ENCODE measurements at places on chromosomes 12 and 14. TPM values are rescaled to one million over a fixed set of nuclear protein-coding genes. Genes with fewer than 3 reads are reported as not detected.

LMO3 gene
- not detected for total RNA-seq

DNA sequence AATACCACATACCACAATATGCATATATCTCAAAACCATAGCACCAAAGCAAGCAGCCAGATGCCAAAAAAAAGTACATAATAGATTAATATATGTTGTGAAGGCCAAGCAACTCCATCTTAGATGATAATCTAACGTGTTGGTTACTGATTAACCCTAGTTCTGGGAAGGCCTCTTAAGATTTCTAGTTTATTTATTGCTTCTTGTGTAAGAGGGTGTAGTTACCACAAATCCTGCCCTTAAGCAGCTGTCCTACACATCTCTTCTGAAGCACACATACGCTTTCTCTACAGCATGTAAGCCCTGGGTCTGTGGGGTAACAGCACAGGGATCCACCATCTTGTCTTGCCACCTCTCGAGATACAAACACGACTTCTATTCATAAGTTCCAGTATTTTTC lies 236.8 kb upstream of the AVPR1A start:
- no peaks in the 10 kb centered on the region for H3K36me3 ChIP-seq
- no peak overlapping the region for H3K4me3 ChIP-seq
- H3K4me1 ChIP-seq = no peaks in the 10 kb centered on the region
- H3K27ac ChIP-seq = no peak overlapping the region
- no peaks in the 10 kb centered on the region for H3K27me3 ChIP-seq
- DNase-seq = no peak

DNA sequence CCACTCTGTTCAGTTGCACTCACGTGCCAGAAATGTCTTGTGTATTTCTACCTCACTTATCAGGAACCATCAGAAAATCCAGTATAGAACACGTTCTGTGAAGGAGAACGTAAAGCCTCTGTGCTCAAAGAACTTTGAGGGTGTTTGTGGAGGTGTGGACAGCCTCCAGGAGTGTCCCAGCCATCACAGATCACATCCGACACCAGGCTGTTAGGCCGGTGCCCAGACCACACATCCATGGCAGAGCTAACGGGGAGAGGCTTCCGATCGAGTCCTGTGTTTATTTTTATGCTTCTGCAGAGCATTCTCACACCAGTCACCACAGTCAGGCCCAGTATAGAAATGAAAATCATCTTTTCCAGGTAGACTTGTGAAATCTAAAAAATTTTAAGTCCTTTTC lies 53.6 kb downstream of the TPCN1 start:
- no peak overlapping the region for H3K27ac ChIP-seq
- DNase-seq = no peak
- H3K27me3 ChIP-seq = no peaks in the 10 kb centered on the region

DNA sequence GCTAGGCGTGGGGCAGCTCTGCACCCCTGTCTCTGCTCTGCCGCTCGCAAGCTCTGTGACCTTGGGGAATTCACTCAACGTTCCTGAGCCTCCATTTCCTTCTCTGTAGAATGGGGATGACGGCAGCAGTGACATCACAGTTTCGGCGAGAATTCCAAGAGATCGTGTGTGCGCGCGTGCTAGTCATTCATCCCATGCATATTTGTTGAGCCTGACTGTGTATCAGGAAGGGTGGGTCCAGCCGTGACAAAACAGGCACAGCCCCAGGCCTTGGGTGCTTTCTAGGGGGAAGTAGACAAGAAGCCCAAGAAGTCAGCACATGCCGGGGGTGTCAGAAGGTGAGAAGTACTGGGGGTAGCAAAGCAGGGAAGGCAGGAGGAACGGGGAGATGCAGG lies 145.6 kb upstream of the NCOR2 start:
- H3K27ac ChIP-seq = peak overlapping the region; percentile 79
- H3K36me3 ChIP-seq = no peaks in the 10 kb centered on the region
- DNase-seq = peak; percentile 33
- H3K27me3 ChIP-seq = no peaks in the 10 kb centered on the region
- H3K4me3 ChIP-seq = peak overlapping the region; percentile 18
- H3K4me1 ChIP-seq = peaks cover 43% of the 10 kb centered on the region

GPN3 gene
- total RNA-seq = 57.6 TPM

Measured in SJSA1 (cell line).